Progenitor cell of endocrine pancreas (in vitro differentiated cells): ENCODE measurements at places on chromosomes 3 and 15.

GRCh38 chr3:88019024-88019423 is 39.8 kb downstream of the CGGBP1 start:
- no peak for DNase-seq

GRCh38 chr15:77416954-77417353 is 3.0 kb downstream of the PEAK1 start:
- no peak for DNase-seq

GRCh38 chr15:59166166-59166565 is 40.5 kb upstream of the LDHAL6B start:
- no peak for DNase-seq

DNA sequence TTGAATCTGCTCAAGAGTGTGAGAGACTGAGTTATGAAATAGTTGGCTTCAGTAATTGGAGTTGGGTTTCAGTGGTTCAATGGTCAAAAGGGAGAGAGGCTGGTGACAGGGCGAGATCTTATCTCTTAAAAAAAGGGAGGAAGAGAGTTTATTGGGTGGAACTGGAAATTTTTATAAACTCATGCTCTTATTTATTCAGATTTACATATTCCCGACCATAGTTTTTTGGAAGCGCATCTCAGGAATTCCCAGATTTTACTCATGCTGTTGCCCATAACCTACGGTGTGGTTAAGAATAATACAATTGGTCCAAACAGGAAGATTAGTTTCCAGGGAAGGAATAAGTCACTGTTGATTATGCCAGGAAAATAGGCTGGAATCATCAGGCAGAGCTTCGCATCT is 41.4 kb downstream of the CD200 start:
- no peak for DNase-seq

GRCh38 chr15:29544513-29545128 is 275.0 kb upstream of the NSMCE3 start:
- no peak for DNase-seq

- DNase-seq: no peak
These were observed 269.1 kb upstream of the CFAP20DC start for GRCh38 chr3:59318881-59319280.

DNA sequence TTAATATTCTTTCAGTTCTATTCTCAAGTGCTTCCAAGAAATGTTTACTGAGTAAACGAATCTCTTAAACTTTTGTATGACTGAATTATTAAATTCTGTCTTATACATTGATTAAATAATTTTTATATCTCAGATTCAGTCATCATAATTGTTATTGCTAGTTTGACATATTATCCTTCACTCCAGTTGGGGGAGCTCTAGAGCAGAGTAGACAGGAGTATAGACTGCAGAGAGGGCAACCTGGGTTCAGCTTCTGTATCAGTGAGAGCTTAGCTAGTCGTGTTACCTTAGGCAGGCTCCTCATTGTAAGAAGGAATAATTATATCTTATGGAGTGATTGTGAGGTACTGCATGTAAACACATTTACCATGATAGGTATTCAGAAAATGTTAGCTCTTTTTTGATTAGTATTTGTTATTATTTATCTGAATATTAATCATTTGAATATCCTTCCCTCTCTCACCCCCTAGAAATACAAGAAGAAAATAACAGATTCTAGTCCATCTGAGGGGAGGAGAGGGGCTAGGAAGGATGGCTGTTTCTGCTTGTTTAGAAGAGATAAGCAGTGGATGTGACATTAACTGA is 31.0 kb upstream of the ZCWPW2 start:
- DNase-seq: no peak

DNA sequence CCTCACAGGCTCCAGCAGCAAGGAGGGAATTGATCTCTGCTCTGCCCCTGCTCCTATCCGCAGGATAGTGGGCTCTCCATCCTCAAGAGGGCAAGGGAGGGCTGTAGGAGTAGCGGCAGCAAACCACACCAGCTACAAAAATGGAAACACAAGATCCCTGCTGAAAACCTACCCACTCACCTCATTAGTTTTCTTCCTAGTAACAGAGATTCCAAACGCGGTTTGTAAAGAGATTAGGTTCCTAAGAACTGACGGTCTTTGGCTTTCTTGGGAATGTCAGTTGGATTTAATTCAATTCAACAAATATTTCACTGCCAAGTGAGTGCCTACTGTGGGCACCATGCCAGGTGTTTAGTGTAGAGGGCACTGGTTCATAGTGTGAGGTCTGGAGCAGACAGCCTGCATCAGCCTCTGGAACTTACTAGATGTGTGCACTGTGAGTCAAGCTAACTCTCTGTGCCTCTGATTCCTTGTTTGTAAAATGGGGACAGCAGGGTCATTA is 84.7 kb downstream of the MRPL46 start:
- DNase-seq: no peak
